Stimulated activated CD4-positive, alpha-beta T cell treated with anti-CD3 and anti-CD28 coated beads, Interleukin-4, amount 100 ng/mL, for 48 hours (primary cell): ENCODE measurements at places on chromosomes 4 and X.
A peak's percentile ranks its signal among the peaks of the same experiment; 100 is the strongest.

- DNase-seq: no peak
Observed at GRCh38 chr4:151519728-151520415, 110.9 kb downstream of the FHIP1A start.

DNA sequence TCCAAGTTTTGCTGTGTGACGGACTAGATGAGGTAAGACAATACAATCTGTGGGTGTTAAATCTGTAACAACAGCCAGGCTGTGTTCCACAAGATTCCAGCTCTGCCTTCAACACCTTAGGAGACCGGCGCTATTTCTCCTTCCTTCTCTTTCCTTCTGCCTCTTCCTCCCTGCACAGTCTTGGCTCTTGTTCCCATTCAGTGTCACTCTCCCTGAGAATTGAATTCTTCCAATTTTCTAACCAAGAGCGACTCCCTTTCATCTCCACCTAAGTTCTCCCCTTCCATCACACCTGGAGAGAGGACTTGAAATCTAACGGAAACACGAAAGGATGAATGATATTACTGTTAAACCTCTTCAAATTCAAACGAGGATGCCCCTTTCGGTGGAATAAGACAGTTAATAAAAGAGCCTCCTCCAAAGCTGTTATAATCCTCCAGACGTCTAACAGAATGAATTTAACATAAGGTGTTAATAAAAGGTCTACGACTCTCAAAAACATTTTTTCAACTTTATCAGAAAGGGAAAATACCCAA, 2.7 kb downstream of the EPHA5 start:
- DNase-seq: no peak

DNA sequence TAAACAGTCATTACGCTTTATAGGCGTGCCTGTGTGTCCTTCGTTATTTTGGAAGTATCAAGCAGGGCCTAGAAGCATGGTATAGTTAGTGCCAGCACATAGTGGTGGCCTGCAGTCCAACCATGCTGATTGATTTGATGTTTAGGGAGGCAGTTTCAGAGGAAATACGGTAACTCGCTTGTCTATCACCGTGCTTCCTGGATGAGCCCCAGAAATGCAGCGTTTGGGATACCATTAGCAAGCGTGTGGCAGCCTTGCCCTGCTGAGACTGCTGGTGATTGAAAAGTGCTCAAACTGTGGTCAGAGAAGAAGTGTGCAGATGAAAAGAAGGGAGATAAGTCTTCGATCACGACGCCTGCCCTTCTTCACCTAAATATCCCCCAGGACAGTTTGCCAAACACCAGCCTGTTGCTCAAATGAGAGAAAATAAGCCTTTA, 158.4 kb downstream of the CHIC2 start:
- no peak for DNase-seq

DNA sequence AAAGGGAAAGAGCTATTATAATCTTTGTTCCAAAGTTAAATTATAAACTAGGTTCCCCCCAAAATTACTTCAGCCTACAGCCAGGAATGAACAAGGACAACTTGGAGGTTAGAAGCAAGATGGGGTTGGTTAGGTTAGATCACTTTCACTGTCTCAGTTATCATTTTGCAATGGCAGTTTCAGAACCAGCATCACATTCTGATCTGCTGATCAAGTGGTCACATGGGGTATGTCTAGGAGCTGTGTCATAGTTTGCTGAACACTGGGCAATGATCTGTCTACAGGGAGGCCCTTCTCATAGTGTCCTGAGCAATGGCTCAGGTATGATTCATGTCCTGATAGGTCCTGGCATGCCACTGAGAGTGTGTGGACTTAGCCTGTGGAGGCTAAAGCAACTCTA, 41.6 kb upstream of the XIAP start:
- no peak for DNase-seq

DNA sequence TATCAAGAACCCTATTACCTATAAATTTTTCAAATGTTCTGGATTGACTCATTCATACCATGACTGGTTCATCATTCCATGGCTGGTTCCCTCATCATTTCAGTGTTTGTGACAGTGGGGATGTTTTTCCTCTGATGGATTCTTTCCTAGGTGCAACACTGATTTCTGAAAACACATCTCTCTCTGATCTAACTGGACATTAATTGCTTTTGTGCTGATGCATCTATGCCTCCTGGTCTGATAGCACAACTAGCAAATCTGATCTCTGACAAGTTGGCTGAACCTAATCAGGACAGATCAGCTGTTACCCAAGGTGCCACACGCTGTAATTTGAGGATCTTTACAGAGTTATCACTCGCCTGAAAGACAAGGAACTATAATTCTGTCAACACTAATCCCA, 140.2 kb downstream of the LDB2 start:
- no peak for DNase-seq

DNA sequence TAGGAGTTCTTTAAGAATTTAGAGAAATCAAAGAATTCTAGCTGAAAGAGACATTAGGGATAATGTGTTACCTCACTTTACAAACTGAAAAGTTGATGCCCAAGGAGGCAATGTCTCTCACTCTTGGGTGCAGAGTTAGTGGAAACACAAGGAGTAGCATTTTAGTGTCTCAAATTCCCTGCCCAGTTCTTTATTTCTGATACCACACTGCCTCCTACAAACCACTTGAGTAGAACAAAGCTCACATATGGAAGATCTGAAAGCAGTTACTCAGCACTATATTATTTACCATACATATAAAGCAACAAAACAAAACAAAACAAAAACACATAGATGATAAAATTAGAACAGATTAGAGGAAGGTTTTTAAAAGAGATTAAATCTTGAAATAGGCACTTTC, 124.2 kb downstream of the REELD1 start:
- DNase-seq: no peak

GRCh38 chrX:21959362-21960051, 19.0 kb downstream of the SMS start:
- DNase-seq: no peak

DNA sequence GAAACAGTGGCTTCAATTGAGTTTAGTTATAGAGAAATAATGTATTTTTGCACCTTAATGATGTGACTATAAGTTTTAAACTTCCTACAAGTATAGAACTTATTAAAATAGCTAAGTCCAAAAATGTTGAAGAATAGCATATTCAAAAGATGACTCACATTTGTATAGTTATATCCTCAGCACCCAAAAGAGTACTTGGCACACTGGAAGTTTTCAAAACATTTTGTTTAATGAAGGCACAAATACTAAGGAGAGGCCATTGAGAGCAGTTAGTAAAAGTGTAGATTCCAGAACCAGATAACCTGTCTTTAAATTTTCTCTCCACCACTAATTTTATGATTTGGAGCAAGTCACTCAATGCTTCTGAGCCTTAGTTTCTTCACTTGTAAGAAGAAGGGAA, 226.9 kb upstream of the MID1 start:
- no peak for DNase-seq

- no peak for DNase-seq
Observed at GRCh38 chrX:10828036-10828435, 207.7 kb upstream of the MID1 start.

GRCh38 chrX:118346258-118347094, 570 bp downstream of the WDR44 start:
- DNase-seq: peak; percentile 23

GRCh38 chrX:4963432-4963831, 1250.0 kb upstream of the PRKX start:
- DNase-seq: no peak

DNA sequence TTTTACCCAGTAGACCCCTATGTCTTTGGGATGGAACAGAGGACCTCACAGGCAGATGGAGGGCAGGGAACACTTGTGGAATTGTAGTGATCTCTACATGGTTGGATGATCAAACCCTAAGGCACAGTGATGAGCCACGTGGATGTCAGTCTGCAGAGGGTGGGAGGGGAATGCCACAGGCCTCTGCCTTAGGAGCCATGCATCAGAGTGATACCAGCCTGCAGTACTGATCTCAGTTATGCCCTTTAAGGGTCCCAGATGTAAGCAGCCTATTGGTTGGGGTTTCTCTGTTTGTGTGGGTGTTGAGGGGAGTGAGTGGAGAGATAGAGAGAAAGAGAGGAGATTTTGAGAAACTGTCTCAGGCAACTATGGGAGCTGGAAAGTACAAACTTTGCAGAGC, 39.9 kb upstream of the XAGE1B start:
- DNase-seq: no peak

GRCh38 chr4:4386296-4386735, 586 bp upstream of the NSG1 start:
- DNase-seq: no peak

DNA sequence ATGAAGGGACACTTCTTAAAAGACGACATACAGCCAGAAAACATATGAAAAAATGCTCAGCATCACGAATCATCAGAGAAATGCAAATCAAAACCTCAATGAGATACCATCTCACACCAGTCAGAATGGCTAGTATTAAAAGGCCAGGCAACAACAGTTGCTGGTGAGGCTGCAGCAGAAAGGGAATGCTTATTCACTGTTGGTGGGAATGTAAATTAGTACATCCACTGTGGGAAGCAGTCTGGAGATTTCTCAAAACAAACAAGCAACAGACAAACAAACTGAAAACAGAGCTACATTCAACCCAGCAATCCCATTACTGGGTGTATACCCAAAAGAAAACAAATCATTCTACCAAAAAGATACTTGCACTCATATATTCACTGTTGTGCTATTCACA, 197.9 kb downstream of the EVC2 start:
- DNase-seq: no peak

GRCh38 chr4:83535520-83536361, at the start of gene GPAT3:
GPAT3 (plus strand) TSS chr4:83536108; CDS start chr4:83536623, 515 bp downstream.
- peak; percentile 58 for DNase-seq

GRCh38 chr4:113781439-113782040, 20.0 kb upstream of the CAMK2D start:
- no peak for DNase-seq

GRCh38 chr4:21203416-21203815, 503.2 kb downstream of the PACRGL start:
- DNase-seq: no peak

- no peak for DNase-seq
Observed at GRCh38 chr4:165724786-165725185, 148.3 kb upstream of the TLL1 start.

- no peak for DNase-seq
Observed at GRCh38 chr4:124941267-124941666, 228.7 kb upstream of the ANKRD50 start.

DNA sequence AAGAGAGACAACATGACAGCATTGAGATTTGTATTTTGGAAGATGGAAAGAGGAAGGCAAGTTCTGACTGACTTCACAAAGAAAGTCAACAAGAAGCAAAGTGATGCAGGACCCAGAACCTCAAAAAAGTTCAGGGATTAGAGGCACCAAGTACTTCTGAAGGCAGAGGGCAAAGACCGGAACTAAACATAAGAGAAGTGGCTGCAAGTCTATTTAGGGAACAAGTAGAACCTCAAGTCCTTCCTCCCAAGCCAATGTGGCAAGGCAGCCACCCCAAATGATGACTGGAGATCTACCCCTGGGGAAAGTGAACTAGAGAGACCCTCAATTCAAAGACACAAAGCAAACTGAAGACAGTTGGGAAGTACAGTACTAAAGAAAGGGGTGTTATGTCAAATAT, 46.6 kb downstream of the SLC39A8 start:
- DNase-seq: no peak

GRCh38 chr4:64581422-64581821, 172.2 kb upstream of the TECRL start:
- no peak for DNase-seq

DNA sequence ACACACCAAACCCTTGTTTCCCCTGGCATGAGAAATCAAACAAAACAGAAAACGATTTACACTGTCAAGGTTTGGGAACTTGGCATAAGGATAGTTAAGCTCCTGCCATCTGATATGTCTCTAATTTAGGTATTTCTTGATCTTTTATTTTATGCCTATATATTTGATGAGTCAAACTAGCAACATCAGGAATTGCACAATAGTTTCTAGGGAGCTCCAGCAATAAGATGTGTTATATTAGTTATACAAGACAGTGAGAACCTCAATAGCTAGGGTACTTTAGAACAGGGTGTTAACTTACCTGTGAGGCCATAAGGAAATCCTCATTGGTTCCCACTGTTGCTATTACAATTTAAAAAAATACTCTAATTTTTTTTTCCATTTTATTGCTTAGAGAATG, 474.2 kb downstream of the GBA3 start:
- DNase-seq: no peak

- DNase-seq: no peak
Observed at GRCh38 chrX:50202539-50202938, 1.7 kb upstream of the AKAP4 start.

GRCh38 chr4:111494971-111495370, 650.3 kb upstream of the FAM241A start:
- no peak for DNase-seq

GRCh38 chr4:71186566-71187403, 152.0 kb upstream of the SLC4A4 start:
- DNase-seq: peak; percentile 1

- DNase-seq: no peak
Observed at GRCh38 chr4:184361443-184361842, 112.9 kb downstream of the IRF2 start.

DNA sequence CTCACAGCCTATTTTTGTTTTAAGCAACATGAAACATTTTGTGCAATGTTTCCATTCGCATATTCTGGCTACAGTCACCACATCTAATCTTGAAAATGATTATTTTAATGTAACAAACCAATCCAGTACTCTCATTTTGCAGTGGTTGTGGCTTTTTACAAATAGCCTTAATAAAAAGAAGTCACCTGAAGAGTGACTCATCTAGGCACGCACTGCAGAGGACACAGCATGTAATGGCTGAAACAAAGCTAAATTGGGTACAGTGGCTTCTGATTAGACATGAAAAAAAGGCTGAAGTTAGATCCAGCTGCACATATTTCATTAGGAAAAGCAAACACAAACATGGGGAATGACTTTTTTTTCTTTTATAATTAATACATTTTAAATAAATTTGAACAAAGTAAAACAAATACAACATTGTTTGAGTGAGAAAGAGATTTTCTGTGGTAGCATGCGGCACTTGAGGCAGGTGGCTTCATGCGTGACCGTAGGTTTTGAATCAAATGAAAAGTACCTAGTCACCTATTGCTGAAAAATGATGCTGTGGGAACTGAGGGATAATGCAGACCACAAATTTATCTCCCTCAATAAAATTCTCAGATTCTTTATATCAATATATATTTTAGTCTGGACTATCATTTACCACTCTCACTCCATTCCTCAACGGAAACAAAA, 240.8 kb upstream of the DDX53 start:
- no peak for DNase-seq

GRCh38 chrX:132001127-132001526, 22.0 kb upstream of the STK26 start:
- DNase-seq: no peak

- no peak for DNase-seq
Observed at GRCh38 chrX:96756491-96756890, 71.8 kb downstream of the DIAPH2 start.

GRCh38 chrX:40945361-40945713, 139.9 kb upstream of the USP9X start:
- no peak for DNase-seq

DNA sequence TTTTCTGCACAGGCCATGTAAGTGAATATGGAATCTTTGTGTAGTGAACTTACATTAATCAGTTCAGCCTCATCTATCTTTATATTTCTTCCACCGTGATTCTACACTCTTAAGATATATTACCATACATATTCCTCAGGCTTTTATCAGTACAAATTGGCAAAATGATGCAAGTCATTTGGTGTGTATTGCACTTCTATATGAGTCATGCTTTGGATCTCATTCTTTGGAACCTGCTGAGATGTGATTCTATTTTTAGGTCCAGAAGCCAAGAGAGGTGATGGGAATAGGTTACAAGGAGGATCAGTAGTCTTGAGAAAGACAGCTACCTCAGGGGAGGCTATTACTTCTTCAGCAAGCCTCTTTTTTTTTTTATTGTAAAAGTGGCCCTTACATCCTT, 204.4 kb downstream of the ZNF330 start:
- DNase-seq: no peak

- no peak for DNase-seq
Observed at GRCh38 chrX:151039351-151039750, 56.2 kb downstream of the HMGB3 start.
